ENCODE measurements at places on chromosomes 7 and 10.

- no peak for DNase-seq
Observed at GRCh38 chr7:29360633-29361625, 166.4 kb downstream of the CHN2 start.

DNA sequence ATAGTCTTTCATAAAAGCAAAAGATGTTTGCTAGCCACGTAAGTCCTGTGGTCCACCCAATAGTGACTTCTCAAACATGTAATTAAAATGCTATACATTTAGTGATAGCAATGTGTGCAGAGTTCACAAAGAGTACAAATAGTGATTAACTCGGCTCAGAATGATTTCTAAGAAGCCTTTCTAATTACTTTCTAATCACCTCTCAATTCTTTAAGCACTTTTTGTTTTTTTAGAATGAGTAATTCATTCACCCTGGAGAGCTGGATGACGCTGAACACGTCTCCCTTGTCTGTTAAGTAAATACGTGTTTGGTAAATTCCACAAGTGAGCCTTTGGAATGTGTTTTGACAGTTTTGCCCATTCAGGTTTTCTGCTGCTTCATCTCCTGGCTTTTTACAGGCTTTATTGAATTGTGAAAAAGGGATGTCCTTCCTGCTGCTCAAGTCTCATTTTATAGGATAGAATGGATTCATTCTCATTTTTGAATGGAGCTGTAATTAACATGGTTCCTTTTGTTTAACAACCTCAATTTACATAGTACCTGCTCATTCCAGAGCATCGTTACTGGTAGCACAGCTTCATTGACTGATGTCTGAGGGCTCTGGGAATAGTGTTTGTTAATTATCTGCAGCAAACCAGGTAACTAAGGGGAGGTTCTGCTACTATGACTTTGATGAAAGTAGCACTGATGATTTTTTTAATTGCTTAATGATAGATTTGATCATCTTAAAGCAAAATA lies 212.1 kb downstream of the VTI1A start:
- DNase-seq, result no peak

GRCh38 chr7:116356333-116356965 lies 143.1 kb upstream of the CAV2 start:
- DNase-seq, result no peak

GRCh38 chr7:50267525-50268041 lies 36.9 kb upstream of the IKZF1 start:
- no peak for DNase-seq

DNA sequence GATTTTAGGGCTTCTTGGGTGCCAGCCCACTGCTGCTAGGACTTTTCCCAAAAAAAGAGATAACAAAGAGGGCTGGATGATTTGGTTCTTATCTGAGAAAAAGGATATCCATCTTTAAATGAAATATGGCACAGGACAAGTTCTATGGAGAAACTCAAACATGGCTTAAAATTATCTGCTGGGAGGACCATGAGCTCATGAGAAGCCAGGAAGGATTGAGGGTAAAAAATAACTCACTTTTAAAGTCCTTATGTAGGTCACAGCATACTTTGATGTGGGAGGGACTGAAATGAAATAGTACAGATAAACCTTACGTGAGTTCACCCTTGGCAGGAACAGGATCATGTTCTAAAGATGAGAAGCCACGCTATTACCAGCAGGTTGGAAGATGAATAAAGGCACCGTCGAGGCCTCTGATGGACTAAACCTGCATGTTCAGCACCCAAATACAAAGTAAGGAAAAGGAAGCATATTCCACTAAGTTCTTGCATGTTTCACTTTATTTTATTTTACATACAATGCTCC lies 369.2 kb upstream of the KLF6 start:
- DNase-seq, result no peak

DNA sequence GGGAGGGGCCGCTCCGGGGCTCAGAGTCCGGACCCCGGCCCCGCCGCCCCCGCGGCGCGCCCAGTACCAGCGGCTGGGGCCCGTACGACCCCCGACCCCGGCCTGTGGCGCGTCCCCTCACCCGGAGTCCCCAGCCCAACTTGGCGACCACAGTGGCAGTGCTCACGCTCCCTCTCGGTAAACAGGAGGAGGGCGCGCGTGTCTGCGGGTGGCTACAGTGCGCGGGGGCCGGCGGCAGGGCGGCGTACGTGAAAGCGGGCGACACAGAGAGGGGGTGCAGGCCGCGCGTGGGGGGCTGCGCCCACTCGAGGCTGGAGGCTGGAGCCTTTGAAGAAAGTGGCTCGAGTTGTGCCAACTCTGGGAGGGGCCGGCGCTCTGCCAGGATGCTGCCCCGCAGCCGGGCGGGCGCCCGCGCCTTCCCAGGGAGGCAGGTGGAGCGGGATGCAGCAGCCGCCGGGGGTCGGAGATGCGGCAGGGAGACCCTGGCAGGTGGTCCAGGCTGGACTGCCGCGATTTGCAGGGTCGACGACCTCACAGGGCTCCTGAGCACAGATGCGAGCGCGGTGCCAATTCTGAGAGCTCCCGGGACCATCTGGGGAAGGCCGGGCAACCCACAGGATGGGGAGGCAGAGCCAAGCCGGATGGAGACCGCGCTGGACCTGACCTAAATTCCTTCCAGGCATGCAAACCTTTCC lies 655 bp downstream of the PTPRE start:
- DNase-seq, result peak; percentile 29

GRCh38 chr7:129840757-129841156 lies 112.0 kb downstream of the UBE2H start:
- DNase-seq, result no peak

- DNase-seq, result no peak
Observed at GRCh38 chr7:131493081-131493480, 63.3 kb downstream of the PODXL start.

Measured in midbrain (tissue), 1 donor.